ENCODE measurements at places on chromosomes 4 and X. TPM values are rescaled to one million over a fixed set of nuclear protein-coding genes. Genes with fewer than 3 reads are reported as not detected.

The ATP2B3 gene
- total RNA-seq: not detected

DNA sequence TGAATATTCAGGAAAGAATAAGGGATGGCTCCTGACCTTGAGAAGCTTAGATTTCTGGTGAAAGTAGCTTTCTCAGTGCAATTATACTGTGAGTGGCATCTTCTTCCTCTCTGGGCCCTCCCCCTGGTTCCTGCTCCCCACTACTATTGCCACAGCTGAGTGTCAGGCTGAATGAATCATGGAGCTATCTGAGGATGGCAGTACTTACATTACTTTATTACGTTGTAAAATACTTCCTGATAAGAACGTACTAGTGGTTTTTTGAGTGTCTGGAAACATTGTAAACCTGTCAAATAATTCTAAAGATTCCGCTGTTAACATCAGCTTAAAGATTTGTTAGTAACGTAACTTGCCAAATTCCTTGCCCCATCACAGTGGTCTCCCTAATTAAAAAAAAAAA, 36.2 kb downstream of the ARHGAP10 start:
- DNase-seq: peak; percentile 46

The SORCS2 gene
- 20.7 TPM for total RNA-seq

DNA sequence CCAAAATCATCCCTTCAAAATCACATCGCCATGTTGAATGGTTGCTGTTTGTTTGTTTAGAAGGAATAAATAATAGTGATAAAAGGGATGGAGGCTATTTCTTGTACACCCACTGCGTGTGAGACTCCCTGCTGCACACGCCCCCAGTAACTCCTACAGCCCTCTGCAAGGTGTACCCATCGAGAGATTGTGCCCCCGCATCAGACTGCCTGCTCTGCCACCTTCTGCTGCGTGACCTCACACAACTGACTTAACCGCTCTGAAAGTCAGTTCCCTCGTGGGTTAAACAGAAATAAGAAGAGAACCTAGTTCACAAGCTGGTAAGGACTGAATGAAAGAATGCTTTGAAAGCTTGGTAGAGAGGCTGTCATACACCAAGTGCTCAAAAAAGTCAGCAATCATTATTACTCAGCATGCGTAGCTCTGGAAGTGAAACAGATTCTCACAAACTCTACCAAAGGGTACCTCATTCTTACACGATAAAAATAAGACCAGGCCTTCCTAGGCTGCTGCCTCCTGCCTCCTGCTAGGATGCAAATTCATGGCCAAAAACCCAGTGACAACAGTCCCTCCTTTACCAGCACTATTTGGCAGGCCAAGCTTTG, 147.1 kb downstream of the CPEB2 start:
- DNase-seq: no peak

The PNMA5 gene
- total RNA-seq: not detected

- peak; percentile 42 for DNase-seq
Observed at GRCh38 chr4:10015140-10015753, 6.0 kb downstream of the SLC2A9 start.

DNA sequence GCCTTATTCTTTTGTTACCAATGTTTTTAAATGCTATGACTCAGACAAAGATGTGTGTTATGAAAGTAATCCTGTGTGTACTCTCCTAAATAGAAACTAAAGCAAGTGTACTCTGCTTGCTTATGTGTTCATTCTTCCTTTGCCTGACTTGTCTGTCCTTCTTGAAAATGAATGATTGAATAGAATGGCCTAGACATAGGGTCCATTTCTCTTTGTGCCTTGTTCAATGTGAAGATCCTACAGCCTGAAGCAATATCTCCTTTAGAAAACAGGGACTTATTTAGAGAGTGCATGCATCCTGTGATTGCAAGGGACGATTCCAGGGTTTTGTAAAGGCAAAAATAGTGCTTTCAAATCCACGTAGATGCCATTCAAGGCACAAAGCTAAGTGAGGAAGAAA, 343.6 kb upstream of the TACR3 start:
- no peak for DNase-seq

The SPANXD gene
- 1.3 TPM for total RNA-seq
